ENCODE measurements at places on chromosomes 7 and 10.

- DNase-seq = no peak
These were observed 79.3 kb upstream of the TNS3 start for GRCh38 chr7:47661051-47661714.

DNA sequence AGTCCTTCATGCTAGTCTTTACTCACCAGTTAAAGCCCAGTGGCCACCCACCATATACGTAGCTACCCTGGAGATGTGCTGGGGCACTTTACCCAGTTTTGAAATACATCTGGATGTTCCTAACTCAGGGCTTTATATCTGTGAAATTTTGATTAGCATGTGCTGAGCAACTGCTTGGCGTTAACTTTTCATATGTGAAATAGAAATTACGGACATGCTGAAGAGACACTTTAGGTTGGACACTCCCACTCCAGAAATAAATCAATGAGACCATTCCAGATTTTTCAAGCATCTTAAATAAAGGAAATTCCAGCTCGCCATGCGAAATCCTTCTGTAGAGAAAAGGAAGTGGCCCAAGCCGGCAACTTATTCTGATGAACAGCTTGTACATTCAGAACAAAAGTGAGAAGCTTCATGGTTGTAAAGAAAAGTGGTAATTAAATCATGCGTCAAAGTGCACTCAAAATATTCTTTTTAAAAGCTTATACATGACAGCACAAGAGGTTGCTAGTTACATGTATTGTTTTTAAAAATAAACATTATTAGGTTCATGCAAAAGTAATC, 153.5 kb upstream of the ITGB1 start:
- DNase-seq = no peak

DNA sequence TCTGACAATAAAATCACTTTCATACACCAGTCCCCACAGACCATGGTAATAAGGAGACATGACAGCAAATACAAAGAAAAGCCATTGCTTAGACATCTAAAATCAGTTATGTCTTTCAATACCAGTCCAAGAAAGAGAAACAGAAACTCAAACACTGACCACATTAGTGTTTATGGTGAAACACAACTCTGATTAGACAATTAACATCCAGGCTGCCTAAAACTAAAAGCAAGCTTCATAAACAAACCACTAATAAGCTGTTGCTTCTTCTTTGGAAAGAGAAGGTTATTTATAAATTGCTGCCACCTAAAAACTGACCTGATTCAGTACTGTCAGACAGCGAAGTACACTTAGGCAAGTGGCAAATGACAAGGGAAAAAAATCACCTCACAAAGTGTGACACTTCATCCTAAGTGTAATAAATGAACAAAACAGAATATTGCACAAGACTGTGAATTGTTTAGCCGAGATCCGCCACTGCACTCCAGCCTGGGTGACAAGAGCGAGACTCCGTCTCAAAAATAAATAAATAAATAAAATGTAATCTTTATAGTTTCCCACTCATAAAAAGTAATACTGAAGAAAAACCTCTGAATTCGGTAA, 277.4 kb downstream of the PARD3 start:
- no peak for DNase-seq

- no peak for DNase-seq
These were observed 20.3 kb upstream of the PAX2 start for GRCh38 chr10:100725071-100725471.

- no peak for DNase-seq
These were observed at the start of gene SGCE for GRCh38 chr7:94655848-94656657. SGCE (minus strand) TSS chr7:94656133; CDS start chr7:94656098, 35 bp downstream.

DNA sequence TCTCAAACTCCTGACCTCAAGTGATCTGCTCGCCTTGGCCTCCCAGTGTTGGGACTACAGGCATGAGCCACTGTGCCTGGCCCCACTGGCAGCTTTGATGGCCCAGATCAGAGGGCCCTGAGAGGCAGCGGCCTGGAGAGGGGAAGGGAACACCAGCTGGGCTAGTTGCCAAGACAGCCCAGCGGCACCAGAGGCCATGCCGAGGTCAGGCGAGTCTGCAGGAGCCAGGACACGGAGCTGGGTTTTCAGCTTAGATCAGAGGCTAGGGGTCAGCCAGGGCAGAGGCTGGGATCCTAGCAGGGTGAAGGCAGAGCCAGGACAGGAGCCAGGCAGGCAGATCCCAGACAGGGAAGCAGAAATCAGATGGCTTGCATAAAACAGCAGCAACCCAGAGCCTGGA, 92.9 kb downstream of the MYL10 start:
- no peak for DNase-seq

- DNase-seq = peak; percentile 38
These were observed 17.3 kb downstream of the IL2RA start for GRCh38 chr10:6044751-6045313.

- DNase-seq = peak; percentile 10
These were observed 557 bp upstream of the TAX1BP1 start for GRCh38 chr7:27739301-27739908.

DNA sequence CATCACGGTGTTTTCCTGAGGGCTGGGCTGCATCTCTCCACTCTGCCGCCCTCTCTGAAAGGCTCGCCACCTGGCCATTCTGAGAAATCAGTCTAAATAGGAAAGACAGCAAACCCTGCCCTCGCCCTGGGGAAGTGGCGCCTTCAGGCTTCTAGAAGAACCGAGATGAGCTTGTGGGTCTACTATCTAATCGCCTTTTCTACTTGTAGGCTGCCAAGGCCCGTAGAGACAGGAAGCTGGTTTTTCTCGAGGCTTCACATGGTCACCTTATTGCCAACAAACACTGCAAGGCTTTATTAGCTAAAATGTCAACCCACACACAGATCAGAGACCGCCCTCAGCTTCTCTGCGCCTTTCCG, 21.4 kb downstream of the LAT2 start:
- DNase-seq = peak; percentile 47

DNA sequence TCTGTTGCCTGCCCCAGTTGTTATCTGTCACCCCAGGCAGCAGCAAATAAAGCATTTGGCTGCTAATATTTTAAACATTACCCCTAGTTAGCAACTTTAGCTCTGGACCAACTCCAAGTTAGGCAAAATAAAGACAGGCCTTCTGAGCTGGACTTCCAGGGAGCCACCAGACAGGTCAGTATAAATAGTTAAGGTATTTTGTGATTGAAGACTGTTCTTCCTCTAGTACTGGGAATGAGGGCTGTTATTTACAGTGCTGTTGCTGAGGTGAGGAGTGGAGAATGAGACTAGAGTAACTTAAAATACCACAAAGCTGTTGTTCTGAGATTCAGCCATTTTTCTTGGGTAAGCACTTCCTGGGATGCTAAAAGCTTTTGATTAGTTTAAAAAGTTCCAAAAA, 40.1 kb downstream of the ZNF518A start:
- DNase-seq = no peak

- no peak for DNase-seq
These were observed 76.7 kb downstream of the EZH2 start for GRCh38 chr7:148807436-148807835.

GRCh38 chr10:31871266-31872065, 57.2 kb downstream of the ARHGAP12 start:
- peak; percentile 41 for DNase-seq

DNA sequence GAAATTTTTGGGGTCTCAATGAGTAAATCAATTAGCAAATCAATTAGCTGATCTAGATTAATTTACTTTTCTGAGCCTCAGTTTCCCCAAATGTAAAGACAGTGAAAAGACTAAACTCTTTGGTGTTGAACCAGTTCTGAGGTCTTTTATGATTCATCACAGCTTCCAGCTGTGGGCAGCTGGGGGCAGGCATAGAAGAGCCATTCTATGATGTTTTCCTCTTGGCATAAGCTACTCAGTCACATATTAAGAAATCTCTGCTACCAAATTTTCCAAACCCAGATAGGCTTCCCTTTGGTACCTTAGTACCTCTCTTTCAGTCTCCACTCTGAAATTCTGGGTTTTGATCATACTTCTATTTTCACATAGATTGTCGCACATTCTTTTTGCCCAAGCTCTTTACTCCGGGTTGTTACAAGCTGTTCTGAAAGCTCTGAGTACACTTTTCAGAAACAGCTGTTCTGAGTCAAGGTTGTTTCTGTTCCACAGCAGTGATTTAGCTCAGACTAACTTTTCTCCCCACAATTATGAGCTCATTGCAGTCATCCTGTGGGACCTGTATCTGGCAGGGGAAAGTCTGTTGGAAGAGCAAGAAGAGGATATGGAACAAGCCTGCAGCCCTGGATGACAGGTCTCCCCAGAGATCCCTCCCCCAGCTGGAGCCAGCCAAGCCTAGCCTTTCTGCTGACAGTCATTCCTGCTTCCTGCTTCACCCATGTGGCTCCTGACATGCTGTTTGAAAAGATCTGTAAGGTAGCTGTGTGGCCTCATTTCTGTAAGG, 599.6 kb upstream of the GHITM start:
- DNase-seq = no peak

DNA sequence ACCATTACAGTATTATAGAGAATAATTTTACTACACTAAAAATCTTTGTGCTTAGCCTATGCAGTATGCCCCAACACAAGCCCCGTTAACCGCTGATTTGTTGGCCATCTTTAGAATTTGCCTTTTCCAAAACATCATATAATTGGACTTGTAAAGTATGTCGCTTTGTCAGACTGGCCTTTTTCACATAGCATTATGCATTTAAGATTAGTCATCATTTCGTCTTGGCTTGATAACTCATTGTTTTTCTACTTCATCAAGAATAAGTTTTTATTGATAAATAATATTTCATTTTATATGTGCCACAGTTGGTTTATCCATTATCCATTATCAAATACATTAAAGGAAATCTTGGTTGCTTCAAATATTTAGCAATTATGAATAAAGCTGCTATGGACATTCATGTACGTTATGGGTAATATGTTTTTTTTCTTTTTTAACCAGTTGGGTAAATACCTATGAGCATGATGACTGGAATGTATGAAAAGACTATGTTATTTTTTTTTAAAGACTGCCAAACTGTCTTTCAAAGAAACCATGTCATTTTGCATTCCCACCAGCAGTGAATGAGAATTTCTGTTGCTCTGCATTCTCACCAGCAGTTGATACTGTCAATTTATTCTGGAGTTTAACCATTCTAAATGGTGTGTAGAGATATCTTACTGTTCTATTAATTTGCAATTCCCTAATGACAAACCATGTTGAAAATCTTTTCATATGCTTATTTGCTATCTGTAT, 273.1 kb upstream of the KCND2 start:
- no peak for DNase-seq

DNA sequence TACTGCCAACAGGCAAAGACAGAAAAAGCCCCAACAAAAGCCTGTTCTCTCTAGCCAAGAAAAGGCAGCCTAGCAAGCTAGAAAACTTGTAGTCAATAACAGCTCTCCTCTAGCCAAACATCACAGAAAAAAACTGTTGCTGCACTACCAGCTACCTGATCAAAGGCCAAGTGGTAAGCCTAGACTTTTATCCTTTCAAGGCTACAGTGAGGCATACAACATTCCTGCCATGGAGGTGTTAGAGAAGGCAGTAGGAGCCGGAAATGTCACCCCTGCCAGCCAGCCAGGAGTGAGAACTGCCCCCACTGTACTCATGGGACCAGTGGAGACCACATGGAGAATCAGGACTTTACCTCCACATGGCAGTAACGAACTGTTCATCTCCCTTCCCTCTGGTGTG, 31.2 kb downstream of the CCDC126 start:
- DNase-seq = no peak

DNA sequence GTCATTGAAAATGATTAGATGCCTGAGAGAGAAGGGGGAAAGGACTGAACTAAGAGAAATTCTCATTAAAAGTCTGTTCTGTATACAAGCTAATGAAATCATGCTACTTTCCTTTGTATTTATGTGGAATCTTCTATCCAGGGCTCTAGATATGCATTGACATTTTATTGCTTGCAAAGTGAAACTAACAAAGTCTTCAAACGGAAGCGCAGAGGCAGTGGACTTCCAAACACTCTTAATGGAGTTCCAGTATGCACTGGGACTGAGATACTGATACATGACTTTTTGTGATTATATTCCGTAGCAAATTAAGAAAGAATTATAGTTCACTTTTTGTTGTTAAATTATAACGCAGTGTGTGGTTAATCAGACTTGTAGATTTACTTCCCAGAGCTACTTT, 166.8 kb upstream of the TBX20 start:
- no peak for DNase-seq

DNA sequence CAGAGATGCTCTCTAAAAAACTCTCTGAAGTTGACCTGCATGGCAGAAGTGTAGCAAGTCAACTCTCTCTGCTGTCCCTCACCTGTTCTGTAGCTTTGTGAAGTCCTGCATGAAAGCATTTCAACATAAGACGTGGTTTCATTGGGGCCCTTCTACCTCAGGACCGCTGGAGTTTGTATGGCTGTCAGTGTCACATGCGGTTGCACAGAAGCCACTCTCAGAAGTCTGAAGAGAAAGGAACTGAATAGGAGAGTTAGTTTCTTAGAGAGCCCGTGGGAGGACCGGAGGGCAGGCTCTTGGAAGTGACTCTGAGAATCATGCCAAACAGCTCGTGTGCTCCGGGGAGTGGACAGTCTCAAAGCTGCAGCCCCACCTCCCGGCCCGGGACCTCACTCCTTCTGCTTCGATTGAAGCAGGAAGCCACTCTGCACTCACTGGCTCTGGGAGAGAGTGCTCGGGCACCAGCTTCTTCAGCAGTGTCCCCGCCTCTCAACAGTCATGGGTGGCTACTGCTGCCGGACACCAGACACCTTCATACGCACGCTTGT, 486.7 kb downstream of the SDK1 start:
- DNase-seq = no peak

- DNase-seq = no peak
These were observed 55.2 kb upstream of the KCNMA1 start for GRCh38 chr10:77692782-77693181.

DNA sequence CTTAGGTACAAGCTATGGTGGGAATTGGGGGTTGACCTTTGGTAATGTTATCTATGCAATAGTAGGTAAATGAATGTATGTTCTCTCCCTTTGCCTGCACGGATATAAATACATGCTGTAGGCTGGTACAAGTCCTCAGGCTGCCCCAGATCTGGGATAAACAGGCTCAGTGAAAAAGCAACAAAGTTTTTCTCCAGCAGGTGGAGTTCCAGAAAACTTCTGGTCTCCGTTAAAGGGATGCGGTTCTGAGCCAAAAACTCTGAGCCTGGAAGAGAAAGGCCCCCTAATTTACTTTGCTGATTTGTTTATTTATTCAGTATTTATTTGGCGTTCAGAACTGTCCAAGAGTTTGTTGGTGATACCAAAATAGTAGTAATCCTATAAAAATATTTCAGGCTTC, 204.7 kb downstream of the ADRA2A start:
- DNase-seq = no peak

GRCh38 chr10:87668324-87669074, 8.8 kb downstream of the PAPSS2 start:
- DNase-seq = peak; percentile 40

GRCh38 chr10:14904316-14904732, 25.7 kb downstream of the SUV39H2 start:
- DNase-seq = peak; percentile 46

Measured in inflammatory macrophage treated with lipopolysaccharide for 1 hour (primary cell).